ENCODE measurements at places on chromosomes 1 and 21.
A peak's percentile ranks its signal among the peaks of the same experiment; 100 is the strongest.

GRCh38 chr1:47963568-47964358 is 33.4 kb downstream of the TRABD2B start:
- H3K27me3 ChIP-seq, result no peaks in the 10 kb centered on the region
- H3K4me3 ChIP-seq, result no peak overlapping the region
- no peak overlapping the region for H3K27ac ChIP-seq
- DNase-seq, result peak; percentile 39

DNA sequence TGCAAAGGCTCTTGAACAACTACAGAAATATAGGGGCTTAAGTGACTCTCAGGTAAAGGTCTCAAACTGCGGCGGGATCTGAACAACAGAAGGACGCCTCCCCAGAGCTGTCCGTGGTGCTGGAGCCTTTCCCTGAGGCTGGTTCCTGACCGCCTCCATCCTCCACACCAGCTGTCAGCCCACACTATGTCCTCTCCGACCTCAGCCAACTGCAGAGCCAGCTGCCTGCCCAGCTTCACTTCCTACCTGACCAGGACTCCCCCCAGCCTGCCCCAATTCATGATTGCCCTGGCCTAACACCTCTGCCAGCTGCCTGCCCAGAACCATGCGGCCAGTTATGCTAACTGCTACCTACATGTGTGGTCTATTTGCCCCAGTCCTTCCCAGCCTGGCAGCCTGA is 63.6 kb upstream of the ZC3H12A start:
- no peak overlapping the region for H3K4me3 ChIP-seq
- no peaks in the 10 kb centered on the region for H3K4me1 ChIP-seq
- DNase-seq, result no peak
- peaks cover 56% of the 10 kb centered on the region for H3K27me3 ChIP-seq
- no peaks in the 10 kb centered on the region for H3K36me3 ChIP-seq

DNA sequence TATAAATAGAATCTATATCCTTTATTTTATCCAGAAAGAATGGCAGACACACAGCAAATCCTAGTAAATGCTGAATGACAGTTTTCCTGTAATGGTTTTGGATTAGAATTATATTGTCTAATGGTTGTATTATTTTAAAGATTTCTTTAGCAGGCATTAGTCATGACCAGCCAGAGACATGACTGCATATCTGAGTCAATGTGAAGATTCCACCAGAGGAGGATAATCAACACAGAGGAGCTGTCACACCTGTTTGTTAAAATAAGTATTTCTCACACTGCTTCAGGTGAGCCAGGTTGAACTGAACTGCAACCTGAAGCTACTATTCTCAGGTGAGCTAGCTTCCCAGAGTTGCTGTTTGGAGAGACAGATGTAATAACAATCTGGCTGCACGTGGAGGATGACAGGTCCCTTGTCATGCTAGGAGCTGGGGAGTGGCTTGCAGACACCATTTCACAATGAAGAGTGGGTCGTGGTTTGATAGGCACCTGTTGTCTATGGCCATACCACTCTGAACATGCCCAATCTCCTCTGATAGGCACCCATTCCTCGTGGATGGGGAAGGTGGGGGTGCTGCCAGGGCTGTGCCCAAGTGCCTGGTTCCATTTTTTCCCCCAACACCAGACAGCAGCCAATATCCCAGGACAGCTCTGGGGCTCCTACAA is 94.3 kb downstream of the KCNJ6 start:
- no peaks in the 10 kb centered on the region for H3K36me3 ChIP-seq
- no peaks in the 10 kb centered on the region for H3K4me1 ChIP-seq
- DNase-seq, result no peak
- no peaks in the 10 kb centered on the region for H3K27me3 ChIP-seq
- H3K27ac ChIP-seq, result no peak overlapping the region

DNA sequence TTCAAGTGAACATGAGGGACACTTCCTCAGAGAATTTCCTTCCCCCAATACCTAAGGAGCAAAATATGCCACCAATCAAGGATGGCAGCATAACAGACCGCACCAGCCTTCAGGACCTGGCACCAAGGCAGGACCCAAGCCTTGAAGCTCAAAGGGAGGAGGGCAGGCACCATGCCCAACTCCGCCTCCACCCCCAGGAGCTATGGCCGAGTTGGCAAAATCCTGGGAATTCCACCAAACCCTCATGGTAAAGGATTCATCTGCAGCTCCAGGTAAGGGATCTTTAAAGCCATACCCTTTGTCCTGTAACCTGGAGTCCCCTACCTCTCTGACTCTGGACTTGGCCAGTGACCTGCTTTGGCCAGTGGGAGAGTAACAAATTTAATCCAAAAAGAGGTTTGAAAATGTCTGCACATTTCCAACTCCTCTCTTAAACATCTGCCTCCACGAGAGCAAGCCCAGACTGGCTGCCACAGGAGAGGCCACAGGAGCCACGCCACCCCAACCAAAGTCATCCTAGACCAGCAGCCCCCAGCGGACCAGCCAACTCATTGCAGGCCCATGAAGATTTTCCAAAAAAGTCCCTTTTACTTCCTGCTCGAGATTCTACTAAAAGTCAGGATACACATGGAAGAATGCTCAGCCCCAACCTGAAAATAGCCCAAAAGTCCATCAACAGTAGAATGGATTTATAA is 41.9 kb downstream of the NPHP4 start:
- H3K4me3 ChIP-seq, result no peak overlapping the region
- H3K27me3 ChIP-seq, result no peaks in the 10 kb centered on the region
- H3K4me1 ChIP-seq, result no peaks in the 10 kb centered on the region
- H3K27ac ChIP-seq, result no peak overlapping the region
- H3K36me3 ChIP-seq, result peaks cover 77% of the 10 kb centered on the region

- H3K4me3 ChIP-seq, result no peak overlapping the region
- H3K4me1 ChIP-seq, result peaks cover 17% of the 10 kb centered on the region
- H3K27ac ChIP-seq, result no peak overlapping the region
- no peak for DNase-seq
These were observed 29.4 kb upstream of the BMP8A start for GRCh38 chr1:39462074-39462473.
